ENCODE measurements at places on chromosomes 7 and 10. TPM values are rescaled to one million over a fixed set of nuclear protein-coding genes. Genes with fewer than 3 reads are reported as not detected.

ENTPD1 gene
- 1.4 TPM for total RNA-seq

RAB19 gene
- total RNA-seq, result 5.0 TPM

DKK1 gene
- not detected for total RNA-seq

UPF2 gene
- total RNA-seq, result 26.7 TPM

GRB10 gene
- 9.3 TPM for total RNA-seq

SLC29A4 gene
- total RNA-seq, result 0.51 TPM

CALML5 gene
- total RNA-seq, result not detected

GALNT17 gene
- not detected for total RNA-seq

C10orf67 gene
- total RNA-seq, result 0.18 TPM

Measured in activated naive CD4-positive, alpha-beta T cell treated with anti-CD3 and anti-CD28 coated beads, Interleukin-2, amount 10 ng/mL, durations not matched to agents 5 hours and 36 hours (primary cell).